Activated CD4-positive, alpha-beta T cell treated with anti-CD3 and anti-CD28 coated beads, Interleukin-2, amount 10 ng/mL, durations not matched to agents 7 days and 5 days (primary cell): ENCODE measurements at places on chromosomes 5 and 9. TPM values are rescaled to one million over a fixed set of nuclear protein-coding genes. Genes with fewer than 3 reads are reported as not detected.
A peak's percentile ranks its signal among the peaks of the same experiment; 100 is the strongest.

DNA sequence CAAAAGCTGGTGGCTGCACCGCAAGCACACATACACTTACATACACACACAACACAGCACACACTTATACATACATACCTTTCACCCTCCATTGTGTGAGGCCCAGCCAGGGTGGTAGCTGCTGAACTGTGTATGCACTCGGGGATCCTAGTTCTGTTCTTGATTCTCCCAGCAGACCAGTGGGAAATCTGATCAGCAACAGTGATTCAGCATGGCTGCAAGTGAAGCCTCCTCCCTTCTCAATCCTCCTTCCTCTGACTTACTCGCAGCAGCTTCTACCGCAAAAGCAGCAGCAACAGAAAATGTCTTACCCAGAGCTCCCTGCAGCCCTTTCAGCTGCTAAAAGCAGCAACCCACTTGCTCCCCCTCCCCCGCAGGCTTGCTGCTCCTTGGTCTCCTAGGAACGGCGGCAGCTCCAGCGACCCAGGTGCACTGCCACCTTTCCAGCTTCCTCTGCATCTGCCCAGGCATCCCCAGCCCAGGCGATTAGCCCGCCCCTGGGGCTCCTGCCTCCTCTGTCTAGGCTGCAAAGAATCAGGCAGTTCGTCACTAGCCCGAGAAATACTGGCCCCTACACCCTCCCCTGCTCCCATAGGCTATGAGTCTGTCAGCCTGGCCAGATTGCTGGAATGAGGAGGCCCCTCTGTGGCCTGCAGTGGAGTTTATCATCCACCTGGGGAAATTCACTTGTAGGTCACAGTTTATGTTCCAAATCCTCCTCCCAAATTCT, at the start of gene KLHL3:
TSS of gene KLHL3 (minus strand) at position 535 of the 730 bp plus-strand sequence. CDS start at position 92, 443 bp downstream.
- DNase-seq = peak; percentile 60

BSPRY gene
- total RNA-seq = 2.3 TPM

- no peak for DNase-seq
Measured at GRCh38 chr5:120354126-120354525, 110.0 kb upstream of the PRR16 start.

GRCh38 chr5:144547098-144547499, 376.4 kb downstream of the KCTD16 start:
- DNase-seq = no peak

- no peak for DNase-seq
Measured at GRCh38 chr9:13805546-13805945, 508.4 kb downstream of the NFIB start.

DNA sequence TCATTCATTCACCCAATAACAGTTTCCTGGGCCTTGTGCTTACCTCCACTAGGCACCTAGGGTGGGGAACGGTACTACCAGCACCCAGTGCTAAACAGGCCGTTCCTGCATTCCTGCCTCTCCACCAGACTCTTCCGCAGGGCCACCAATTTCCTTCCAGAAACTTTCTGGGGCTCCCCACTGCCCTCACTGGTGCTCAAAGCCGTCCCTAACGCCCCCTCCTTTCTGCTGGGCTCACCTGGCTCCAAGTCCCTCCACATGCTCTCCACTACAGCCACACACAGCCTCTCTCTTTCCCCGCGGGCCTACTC, 1.4 kb downstream of the PHF19 start:
- no peak for DNase-seq

PCDHA13 gene
- total RNA-seq = not detected

PTPRD gene
- total RNA-seq = not detected

- peak; percentile 19 for DNase-seq
Measured at GRCh38 chr5:14870337-14871213, 1.0 kb downstream of the ANKH start.

GRCh38 chr5:94544031-94544650, 74.3 kb downstream of the KIAA0825 start:
- DNase-seq = no peak

- DNase-seq = no peak
Measured at GRCh38 chr9:29625292-29625731, 2052.0 kb upstream of the C9orf72 start.

NUDT12 gene
- total RNA-seq = 0.85 TPM

- no peak for DNase-seq
Measured at GRCh38 chr5:97245386-97245785, 62.3 kb upstream of the RIOK2 start.

GRCh38 chr5:6197427-6197826, 180.9 kb downstream of the MED10 start:
- DNase-seq = no peak

SH3PXD2B gene
- 0.35 TPM for total RNA-seq

GRCh38 chr9:35639631-35640030, 11.1 kb downstream of the SIT1 start:
- no peak for DNase-seq

GRCh38 chr5:130282049-130282448, 377.8 kb downstream of the CHSY3 start:
- no peak for DNase-seq

HACD4 gene
- 15.0 TPM for total RNA-seq

- DNase-seq = no peak
Measured at GRCh38 chr5:10329446-10329819, 21.7 kb upstream of the CMBL start.

- DNase-seq = no peak
Measured at GRCh38 chr9:108269371-108269770, 586.4 kb downstream of the ACTL7B start.

DNA sequence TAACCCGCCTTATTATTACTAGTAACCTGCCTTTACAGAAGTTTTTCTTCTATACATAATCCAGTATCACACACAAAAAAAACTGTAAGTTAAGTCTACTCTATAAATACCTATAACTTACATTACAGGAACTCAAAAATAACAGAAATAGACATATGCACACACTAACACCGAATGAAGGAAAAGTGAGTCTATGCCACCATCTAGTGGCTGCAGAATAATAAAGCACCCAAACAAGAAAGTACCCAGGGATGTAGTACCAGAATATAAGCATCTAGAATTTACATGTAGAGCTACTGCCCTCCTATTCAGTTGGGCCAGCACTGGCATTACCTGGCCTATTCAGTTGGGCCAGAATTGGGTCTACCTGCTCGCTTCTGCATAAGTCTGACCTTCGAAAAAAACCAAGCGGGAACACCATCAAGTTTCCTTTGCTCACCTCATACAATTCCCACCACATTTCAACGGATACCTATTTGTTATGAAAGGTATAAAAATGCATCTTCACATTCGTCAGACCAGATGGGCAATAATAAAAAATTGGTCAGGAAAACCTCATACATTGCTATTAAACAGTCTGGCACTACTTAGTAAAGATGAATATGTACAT, 4.0 kb upstream of the NIPSNAP3A start:
- DNase-seq = peak; percentile 60

- DNase-seq = no peak
Measured at GRCh38 chr5:142492781-142493281, 168.0 kb upstream of the SPRY4 start.

- no peak for DNase-seq
Measured at GRCh38 chr5:144002876-144003275, 167.6 kb downstream of the YIPF5 start.

- DNase-seq = no peak
Measured at GRCh38 chr5:7271435-7272084, 124.4 kb upstream of the ADCY2 start.

FGF1 gene
- not detected for total RNA-seq
